ENCODE measurements at places on chromosomes 1 and 21.

DNA sequence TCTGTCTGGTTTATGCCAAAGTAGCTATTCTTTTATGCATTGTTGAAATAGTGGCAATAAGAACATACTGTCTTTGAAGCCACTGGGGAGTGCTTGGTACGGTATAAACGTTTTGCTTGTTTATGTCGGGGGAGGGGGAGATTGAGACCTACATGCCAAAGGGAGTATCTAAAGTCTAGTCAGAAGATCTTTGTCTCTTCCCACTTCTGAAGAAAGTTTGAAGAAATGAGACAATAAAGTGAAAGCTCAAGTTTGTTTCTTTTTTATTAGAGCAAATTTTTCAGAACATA is 6.8 kb downstream of the AKIRIN1 start:
- DNase-seq, result no peak

- DNase-seq, result no peak
Measured at GRCh38 chr1:89725631-89726030, 92.7 kb downstream of the LRRC8C start.

GRCh38 chr1:34746785-34747637 is 7.8 kb upstream of the GJB5 start:
- DNase-seq, result no peak

DNA sequence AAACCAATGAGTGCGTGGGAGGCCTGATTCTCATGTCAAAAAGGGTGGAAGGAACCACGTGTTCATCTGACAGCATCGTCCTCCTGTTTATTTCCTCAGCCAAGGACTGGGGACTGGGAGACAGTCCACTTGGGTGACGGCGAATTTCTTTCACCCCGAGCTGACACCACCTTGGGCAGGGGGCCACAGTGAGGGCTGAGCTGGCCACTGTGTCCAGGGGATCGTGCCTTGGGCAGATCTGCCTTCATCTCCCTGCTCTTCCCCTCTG is 122.1 kb downstream of the SIM2 start:
- DNase-seq, result no peak

- DNase-seq, result peak; percentile 71
Measured at GRCh38 chr1:198416296-198416695, 124.2 kb downstream of the ATP6V1G3 start.

DNA sequence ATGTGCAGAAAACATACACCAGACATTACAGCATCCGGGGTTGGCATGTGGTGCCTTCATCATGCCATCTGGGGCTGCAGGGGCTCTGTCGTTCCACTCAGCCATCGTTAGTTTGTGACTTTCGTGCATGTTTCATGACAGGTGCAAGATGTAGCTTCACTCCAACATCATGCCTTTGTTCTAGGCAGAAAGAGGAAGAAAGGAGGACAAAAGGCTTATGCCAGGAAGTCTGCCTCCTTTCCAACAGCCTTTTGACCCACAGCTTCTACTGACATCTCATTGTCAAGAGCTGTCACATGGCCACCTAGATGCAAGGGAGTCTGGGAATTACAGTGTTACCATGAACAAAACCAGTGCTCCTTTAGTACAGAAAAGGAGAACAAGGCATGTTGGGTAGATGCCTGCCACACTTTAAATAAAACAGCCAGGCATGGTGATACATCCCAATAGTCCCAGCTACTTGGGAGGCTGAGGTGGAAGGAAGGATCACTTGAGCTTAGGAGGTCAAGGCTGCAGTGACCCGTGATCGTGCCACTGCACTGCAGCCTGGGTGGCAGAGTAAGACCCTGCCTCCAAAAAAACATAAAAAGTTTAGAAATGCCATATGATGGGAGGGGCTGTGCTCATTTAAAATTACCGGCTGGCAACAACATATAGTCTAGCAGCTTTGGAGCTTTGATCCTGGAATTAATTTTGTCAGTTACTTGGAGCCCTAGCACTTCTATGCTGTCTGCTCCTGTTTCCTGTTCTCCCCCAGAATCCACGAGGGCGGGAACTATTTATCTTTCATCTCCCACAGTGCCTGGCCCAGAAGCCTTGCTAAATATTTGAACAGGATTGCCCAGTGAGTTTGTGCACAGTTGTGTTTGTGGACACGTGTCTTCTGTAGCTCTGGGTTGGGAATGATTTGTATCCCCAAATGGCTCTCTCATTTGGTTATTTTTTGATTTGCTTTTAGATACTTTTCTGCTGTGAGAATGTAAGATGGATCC is 7.4 kb downstream of the DOP1B start:
- peak; percentile 17 for DNase-seq

- DNase-seq, result no peak
Measured at GRCh38 chr1:30183895-30184294, 539.5 kb downstream of the MATN1 start.

DNA sequence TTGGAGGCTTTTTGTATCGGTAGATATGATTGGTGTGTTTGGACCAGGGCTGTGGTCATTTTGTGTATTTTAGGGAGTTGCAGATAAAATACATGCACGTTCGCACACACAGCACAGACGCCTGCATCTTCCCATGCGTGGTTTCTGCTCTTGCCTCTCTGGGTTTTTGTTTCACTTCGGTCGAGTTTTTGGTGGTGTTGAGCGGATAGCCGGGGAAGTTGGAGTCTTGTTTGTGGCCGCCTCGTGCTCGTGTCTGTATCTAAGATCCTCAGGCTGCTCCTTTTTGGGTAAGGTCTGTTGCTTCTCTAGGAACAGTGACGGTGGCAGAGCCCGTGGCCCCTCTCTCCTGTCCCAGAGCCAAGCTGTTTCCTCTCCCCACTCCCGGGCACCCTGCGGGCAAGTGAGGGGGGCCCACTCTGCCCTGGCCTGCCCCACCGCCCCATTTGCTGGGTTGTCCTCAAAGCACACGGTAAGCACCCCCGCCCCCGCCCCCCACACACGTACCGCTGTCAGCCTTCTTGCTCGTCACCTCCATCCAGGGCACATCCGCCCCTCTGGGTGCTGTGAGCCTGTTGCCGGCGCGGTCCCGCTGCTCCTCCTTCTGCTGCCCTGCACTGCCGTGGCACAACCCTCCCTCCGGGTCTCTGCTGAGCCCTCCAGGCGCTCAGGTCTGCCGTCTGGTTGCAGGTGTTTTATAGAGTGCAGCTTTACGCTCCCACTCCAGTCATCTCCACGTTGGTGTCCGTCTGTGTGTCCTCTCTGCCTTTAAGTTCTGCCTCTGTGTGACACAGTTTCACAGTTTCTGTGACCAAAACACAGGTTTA is 51.9 kb downstream of the AGPAT3 start:
- DNase-seq, result no peak

- DNase-seq, result no peak
Measured at GRCh38 chr1:243488459-243489157, 232.8 kb downstream of the SDCCAG8 start.

DNA sequence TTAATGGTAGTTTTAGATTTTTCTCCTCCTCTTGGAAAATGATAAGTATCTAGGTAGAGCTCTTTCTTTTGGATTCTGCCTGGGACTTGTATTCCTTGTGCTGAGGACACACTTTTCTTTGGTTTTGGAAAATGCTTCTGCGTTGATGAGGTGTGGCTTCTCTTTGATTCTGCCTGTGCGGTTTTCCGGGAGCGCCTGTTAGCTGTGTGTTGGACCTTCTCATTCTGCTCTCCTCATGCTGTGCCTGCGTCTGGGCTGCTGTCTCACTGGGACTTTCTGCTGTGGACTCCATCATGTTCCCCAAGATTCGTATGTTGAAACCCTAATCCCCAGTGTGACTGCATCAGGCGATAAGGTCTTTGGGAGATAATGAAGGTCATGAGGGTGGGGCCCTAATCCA is 21.0 kb downstream of the C1orf174 start:
- DNase-seq, result no peak

DNA sequence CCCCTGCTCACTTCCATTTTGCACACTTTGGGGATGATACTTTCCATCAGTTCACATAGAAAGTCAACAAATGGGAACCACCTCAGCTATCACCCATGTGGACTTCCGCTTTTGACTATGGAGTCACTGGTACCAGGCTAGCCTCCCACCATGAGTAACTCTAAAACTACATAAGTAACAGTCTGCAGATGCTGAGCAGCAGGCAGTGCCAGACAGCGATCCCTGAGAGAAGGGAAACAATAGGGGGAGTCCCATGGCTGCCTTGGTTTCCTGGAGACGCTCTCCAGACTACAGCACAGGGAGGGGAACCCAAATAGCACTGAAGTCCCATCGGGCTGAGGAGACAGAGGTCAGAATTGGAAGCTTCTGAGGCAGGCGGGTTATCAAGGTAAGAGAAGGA is 2.8 kb upstream of the TFF2 start:
- no peak for DNase-seq

DNA sequence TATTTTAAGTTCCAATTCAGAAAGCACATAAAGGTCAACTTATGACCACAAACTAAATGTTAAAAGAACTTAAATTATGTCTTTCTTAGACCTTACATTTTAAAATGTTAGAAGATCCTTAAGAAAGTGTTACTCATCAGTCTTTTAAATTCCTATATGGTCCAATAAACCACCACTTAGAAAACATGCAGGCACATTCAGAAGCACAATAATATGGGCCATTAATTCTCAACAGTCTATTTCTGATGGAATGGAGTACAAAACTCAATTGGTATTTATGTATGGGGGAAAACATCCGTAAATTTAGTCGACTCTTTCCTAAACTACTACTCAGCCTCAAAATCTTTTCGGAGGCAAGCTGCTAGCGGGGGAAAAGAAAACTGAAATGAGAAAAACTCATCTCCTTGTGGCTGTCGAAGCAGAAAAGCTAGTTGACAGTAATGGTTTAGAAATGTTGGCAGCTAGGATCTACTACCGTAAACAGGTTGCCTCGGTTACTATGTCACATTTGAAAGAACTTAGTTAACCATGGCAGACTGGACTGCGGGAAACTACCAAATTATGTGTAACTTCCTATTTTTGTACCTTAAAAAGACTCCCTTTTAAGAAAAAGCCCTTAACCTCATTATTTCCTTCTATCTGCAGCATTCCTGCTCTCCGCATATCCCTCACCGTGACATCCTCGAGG is 1.0 kb downstream of the TRMT1L start:
- peak; percentile 54 for DNase-seq

DNA sequence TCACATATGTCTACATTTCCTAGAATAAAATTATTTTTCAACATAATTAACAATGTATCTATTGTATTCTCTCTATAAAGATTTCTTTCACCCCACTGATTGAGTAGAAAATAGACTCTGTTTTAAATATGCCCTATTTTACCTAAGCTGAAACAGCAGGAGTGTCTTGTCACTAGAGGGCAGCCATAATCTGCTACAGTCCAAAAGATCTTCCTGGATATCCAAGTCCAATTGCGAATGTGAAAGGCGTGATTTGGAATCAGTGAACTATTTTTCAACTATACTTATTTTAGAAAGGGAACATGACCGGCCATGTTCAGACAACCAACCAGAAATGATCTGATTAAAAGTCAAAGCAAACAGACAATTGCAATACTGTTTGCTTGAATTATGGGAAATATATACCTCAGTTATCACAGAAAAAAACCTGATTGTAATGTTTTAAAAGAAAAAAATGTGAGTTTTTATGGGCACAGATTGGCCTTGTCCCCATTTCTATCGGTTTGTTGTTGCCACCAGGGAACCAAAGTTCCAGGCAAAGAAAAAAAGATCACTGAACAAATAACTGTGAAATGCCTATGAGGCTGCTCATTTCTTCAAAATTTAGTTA is 1211.0 kb upstream of the ADGRL4 start:
- peak; percentile 48 for DNase-seq
